NCI-H1436 treated with DMSO at 0.1 percent for 48 hours (cell line): ENCODE measurements at places on chromosomes 7 and 10.

DNA sequence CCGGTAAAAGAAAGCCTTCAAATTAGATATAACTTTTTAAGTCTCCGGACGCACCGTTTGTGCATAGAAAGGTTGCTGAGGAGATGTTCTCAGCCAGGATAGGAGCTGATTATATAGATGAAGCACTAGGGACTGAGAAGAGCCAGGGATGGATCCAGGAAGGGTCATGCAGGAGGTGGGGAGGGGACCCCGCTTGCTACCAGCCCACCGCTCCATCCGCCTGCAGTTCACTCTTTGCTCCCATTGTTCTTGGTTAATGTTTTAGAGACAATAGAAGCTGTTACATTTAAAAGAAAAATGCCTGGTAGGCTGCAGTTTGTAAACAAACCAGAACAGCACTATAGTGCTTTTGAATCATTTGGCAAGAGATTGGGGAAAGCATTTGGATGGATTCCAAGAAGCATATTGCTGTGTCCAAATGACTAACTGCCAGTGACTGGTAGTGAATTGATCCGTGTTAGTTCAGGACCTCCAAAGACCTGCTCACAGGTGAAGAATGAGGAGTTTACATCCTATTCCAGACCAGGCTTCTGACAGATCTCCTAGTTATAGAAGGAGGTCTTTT, 175.9 kb upstream of the TAC1 start:
- DNase-seq: no peak

DNA sequence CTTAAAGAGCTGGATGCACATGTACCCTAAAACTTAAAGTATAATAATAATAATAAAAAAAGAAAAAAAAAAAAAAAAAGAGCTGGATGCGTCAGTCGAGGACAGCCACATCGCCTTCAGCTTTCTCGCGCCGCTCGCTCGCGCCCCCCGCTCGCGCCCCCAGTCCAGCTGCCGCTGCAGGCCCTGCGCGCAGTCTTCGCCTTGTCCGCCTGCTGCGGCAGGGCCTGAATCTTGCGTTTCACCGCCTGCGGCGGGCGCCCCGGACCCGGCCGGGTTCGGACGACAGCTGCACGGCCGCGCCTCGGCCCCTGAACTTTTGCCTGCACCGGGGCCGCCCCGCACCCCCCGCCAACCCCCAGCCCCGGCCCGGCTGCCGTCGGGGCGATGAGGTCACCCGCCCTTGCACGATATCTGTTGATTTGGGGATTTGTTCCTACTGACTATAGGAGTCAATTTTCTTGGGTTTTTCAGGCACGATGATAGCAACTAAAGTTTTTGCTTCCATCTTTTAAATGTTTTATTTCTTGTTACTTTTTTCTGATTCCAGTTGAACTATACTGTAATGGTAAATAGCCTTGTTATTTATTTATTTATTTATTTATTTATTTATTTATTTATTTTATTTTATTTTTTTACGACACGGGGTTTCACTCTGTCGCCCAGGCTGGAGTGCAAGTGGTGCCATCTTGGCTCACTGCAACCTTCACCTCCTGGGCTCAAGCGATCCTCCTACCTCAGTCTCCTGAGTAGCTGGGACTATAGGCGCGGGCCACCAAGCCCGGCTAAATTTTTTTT, 33.5 kb upstream of the CPN1 start:
- DNase-seq: no peak

GRCh38 chr10:130177250-130177649, 41.1 kb downstream of the GLRX3 start:
- DNase-seq: no peak

DNA sequence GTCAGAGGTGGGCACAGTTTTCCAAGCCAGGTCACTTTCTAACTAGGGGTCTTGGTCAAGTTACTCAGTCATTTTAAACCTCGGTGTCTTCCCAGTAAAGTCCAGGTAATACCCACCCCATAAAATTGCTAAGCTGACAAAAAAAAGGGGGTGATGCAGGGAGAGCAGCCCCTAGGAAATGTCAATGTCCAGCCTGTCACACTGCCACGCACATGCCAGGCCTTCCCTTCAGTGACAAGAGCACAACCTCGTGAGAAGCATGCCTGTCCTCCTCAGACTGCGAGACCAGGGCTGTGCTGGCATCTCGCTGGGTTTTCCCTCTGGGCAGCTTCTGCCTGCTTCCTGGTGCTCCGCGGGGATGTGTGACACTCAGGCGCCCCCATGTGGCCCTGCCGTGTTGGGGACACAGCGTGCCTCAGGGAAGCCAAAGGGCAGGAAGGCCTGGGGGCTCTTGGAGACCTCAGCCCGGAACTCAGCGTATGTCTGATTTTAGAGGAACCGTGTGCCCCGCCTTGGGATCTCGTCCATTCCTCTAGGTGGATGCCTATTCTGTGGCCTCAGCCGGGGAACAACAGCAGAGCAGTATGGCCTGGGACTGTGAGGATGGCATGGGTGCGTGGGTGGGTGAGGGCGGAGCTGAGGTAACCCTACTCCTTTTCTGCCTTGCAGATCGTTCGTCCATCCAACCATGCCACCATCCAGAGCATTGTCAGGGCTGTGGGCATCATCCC, 10.2 kb upstream of the GDF2 start:
- DNase-seq: no peak

DNA sequence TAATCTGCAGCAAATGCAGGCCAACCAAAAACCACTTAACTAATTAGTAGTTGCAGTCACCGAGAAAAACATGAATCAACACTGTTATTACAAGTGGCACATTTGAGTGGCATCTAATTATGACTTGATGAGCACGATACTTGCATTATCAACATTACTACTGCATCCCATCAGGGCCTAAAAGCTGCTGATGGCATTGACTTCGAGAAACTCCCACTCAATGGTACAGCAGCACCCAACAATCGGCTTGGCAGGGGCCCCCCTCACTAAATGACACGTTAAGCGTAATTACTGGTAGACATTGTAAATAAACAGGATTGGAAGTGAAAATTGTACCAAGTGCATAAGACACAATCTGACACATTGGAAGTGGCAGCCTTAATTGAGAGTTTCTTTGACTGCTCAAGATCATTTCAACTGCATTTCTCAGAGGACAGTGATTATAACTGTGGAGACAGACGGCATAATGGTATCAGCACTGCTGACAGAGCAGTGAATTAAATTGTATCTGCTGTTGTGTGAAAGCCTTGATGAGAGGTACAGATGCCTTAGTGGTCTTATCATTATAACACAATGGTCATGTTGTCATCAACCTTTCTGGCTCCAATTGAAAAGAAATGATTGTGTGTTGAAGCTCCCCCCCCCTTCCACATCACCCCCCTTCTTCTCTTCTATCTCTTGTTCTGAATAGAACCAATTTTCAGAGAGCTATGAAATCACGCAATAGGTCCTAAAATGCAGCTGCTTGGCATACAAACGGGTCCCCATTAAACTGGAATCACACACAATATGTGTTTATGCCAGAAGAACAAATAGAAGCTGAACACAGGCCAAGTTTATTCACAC, 43.4 kb downstream of the SHTN1 start:
- DNase-seq: peak; percentile 100

- no peak for DNase-seq
These were observed 3.5 kb upstream of the GRID1 start for GRCh38 chr10:86370006-86370585.

- DNase-seq: no peak
These were observed 51.1 kb downstream of the GNA12 start for GRCh38 chr7:2792856-2793487.

DNA sequence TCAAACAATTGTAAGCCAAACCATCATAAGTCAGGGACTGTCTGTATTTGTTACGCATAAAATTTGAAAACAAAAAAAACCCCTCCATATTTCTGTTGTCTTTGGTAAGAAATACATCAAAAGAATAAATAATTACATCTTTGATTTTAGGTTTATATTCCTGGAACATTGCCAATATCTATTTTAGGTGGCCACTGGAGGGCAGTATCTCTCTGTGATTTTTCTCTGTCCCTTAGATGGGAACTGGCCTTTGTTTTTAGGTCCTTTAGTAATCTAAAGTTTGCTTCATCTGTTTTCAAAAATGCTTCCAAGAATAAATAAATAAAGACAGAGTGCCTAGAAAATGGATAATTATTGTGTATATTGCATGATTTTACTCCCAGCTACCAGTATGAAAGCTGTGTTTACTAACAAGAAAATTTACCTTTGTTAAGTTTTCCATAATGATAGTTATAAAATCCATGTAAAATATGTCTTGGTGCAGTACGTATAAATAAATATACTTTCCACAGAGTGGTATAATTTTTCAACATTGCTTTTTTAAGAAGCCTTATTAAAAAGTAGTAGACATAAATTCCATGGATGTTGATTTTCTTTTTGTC, 64.2 kb downstream of the PHYHIPL start:
- no peak for DNase-seq

GRCh38 chr7:140672382-140673062, at the start of gene ADCK2:
TSS of gene ADCK2 (plus strand) at chr7:140672945. CDS start at chr7:140673331, 386 bp downstream.
- no peak for DNase-seq

GRCh38 chr10:118832241-118832651, 77.5 kb upstream of the CACUL1 start:
- DNase-seq: no peak

GRCh38 chr7:142597547-142597946, 151.7 kb upstream of the PRSS1 start:
- no peak for DNase-seq

GRCh38 chr10:85194706-85195105, 866.3 kb downstream of the CCSER2 start:
- no peak for DNase-seq

- DNase-seq: no peak
These were observed 35.5 kb downstream of the GPRIN2 start for GRCh38 chr10:46520941-46521340.

DNA sequence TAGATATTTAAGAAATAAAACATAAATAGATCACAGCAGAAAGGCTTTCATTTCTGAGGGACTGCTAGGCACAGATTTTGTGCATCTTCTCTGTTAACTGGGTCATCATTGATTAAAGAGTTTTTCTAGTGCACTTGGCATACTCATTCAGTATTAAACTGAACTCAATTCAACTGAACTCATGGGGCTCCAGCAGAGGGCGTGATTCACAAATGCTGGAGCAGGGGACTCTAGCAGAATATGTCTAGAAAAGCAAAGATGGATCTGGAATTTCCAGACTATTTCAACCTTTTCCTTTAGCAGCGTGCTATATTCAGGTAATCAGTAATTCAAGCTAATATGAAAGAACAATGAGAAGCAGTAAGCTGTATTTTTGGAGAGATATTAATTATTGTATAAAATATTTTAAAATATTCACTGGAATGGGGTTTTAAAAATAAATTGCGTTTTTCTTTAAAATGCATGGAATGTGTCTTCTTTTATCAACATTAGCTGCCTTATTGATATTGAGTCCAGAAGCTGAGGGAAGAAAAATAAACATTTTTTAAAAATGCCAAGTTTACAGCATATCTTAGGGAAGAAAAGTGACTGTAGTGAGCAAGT, 296.8 kb upstream of the CACNA2D1 start:
- no peak for DNase-seq

DNA sequence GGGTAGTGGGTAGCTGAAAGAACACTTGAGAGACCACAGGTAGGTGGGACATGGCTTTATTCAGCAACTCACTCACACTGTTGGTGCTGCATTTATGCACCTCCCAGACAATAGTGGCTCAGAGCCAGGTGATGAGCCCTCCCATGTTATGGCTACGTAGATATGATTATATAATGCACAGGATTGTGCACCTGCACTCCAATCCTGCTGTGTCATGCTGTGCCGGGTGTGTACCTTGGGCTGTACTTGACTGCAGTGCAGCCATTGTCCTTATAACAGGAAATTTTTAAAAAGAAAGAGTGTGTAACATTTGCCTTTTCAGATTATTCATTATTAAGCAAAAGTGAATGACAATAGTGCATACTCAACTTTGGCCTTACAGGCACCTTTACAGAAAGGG, 366.1 kb upstream of the BMPER start:
- no peak for DNase-seq

- no peak for DNase-seq
These were observed 592.7 kb upstream of the GALNT17 start for GRCh38 chr7:70539205-70539604.

- no peak for DNase-seq
These were observed 7.7 kb downstream of the MACROH2A2 start for GRCh38 chr10:70060389-70060788.

- DNase-seq: no peak
These were observed 96.5 kb downstream of the DIP2C start for GRCh38 chr10:593016-593415.

DNA sequence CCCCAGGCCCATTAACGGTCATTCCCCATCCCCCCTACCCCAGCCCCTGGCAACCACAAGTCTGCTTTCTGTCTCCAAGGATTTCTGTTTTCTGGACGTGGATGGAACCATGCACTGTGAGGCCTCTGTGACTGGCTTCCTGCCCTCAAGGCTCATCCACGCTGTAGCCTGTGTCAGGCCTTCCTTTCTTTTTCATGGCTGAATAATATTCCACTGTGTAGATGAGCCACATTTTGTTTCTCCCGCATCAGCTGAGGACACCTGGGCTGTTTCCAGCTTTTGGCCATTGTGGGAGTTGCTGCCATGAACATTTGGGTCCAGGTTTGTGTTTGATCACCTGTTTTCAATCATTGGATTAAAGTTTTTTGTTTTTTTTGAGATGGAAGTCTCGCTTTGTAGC, 50.0 kb downstream of the UNCX start:
- no peak for DNase-seq

DNA sequence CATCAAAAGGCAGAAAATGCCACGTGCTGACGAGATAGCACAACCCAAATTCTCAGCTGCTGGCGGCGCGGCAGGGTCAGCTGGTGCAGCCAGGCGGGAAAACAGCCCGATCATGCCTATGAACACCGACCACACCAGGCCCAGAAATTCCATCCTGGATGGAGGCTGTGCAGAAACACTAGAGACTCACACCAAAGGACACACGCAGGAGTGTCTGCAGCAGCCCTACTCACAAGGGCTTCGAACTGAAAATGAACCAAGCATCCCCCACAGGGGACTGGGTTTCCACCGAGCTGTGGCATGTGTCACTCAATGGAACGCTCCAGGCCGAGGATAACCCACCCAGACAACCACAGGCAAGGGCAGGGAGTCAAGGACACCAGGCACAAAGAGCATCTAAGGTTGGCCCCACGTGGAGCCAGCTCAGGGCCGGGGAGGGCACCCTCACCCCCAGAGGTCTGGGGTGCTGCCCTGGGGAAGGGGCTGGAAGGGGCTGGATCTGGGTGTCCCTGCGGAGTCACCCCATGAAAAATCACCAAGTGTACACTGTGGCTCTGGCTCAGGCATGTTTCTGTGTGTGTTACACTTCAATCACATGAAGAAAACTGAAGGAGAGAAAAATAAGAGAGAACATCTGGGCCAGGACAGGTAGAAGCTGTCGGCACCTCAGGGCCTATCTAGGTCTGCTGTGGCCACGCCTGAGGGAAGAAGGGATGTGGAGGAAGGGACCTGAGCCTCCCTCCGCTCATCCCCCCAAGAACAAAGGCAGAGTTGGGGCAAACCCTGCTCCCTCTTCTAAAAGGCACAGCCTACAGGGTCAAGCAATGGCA, 33.0 kb downstream of the RASGEF1A start:
- no peak for DNase-seq

DNA sequence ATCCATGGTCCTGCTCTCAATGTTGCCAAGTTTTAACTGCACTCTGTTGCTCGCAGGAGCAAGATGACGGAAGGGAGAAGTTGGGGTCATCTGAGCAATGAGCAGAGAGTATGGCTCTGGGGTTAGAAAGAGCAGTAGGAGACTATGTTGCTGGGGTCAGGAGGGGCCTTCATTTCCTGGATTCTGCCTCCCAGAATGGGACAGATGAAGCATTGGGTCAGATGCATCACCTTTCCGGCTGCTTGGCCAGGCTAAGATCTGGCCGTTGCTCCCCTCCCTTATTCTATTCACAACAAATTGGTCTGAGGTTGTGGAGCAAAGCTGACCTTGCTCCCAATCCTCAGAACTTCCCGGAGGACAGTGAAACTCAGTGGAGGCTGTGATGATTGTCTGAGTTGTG, 22.4 kb downstream of the STMP1 start:
- no peak for DNase-seq
